Dermis blood vessel endothelial cell (primary cell): ENCODE measurements at places on chromosomes 16 and 17. TPM values are rescaled to one million over a fixed set of nuclear protein-coding genes. Genes with fewer than 3 reads are reported as not detected.

Gene PLEKHG4
- 10.0 and 16.5 TPM in 2 replicates for total RNA-seq

Gene GPR139
- total RNA-seq, result not detected in 2 replicates

Gene TBX2
- total RNA-seq, result 0.09 and 0.34 TPM in 2 replicates

Gene NPIPB6
- total RNA-seq, result not detected in 2 replicates

DNA sequence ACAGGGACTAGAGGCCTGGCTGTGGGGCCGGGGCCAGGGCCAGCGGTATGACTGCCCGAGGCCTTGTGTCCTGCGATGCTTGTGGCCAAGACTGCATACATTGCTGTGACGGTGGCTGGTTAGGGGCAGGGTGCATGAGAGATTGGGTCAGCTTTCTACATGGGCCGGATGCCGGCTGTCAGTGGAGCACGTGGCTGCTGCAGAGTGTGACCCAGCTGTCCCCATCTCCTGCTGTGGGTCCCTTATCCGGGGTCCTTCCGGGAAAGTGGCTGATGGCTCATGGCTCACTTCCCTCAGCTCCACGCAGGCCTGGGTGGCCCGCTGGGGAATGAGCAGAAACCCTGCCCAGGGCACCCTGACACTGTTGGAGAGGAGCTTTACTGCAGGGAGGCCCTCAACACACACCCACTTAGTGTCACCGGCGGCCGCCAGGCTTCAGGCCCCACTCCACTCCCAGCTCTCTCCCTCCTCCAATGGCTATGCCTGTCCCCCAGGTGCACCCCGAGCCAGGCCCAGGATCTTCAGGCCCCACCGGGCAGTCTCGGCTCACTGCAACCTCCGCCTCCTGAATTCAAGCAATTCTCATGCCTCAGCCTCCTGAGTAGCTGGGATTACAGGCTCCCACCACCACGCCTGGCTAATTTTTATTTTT, 808 bp upstream of the RGS11 start:
- no peak for DNase-seq

GRCh38 chr16:29644973-29645693, 17.9 kb upstream of the SPN start:
- no peak for DNase-seq

- DNase-seq, result no peak
Measured at GRCh38 chr17:59328601-59329000, 2.9 kb upstream of the YPEL2 start.

- peak; percentile 35 for DNase-seq
Measured at GRCh38 chr17:59332749-59333377, 1.4 kb downstream of the YPEL2 start.

- no peak for DNase-seq
Measured at GRCh38 chr17:34726536-34727384, 147.4 kb downstream of the TMEM132E start.
